ENCODE measurements at places on chromosomes 13 and 19.

GRCh38 chr19:19004144-19004543, 29.2 kb downstream of the SUGP2 start:
- no peak for DNase-seq

DNA sequence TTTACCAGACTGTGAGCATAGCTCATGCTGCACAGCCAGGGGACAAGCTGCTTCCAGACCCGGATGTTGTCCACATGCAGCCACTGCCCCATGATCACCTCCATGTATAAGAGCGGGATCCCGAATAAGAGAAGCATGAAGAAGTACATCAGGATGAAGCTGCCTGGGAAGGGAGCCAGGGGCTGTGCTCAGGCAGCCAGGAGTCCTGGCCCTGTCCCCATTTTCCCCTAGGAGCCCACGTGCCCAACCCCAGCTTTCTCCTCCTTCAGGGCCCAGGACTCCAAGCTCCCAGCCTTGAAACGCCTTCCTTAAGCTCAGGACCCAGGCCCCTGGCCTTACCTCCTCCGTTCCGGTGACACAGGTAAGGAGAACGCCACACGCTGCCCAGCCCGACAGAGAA, 69.3 kb downstream of the SLC6A16 start:
- no peak for DNase-seq

DNA sequence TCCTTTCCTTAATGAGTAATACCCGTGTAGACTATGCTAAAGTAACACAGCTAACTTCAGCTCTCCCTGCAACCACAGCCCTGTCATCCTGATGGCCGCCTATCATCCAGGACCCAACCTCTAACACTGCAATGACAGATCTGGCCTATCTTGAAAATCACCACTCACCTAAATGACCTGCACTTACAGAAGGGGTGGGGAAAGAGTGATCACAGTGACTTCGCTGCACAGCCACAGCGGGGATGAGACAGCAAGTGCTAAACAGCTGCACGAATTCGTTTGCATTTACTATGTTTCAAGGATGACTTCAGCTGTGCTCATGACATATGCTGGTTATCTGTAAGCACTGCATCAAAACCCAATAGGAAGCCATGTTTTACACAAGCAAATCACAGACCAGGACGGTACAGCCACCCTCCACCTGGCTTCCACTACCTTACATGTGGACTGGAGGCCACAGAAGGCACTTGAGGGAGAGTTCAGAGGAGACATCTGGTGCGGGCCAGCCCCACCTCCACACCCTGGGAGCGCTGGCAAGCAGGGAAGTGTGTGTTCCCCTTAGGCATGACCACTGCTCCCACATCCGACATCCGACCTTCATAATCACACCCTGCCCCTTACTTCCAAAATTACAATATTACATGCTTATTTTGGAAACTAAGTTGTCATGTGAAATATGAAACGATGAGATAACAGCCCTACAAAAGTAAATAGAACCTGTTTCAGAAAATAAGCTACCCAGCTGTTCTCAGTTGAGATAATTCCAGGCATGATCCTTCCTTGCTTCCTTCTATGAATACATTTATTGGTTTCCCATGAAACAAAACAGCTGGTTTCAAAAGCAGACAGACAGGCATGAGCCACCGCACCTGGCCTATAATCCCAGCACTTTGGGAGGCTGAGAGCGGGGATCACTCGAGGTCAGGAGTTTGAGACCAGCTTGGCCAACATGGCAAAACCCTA, 95.7 kb downstream of the STK24 start:
- DNase-seq, result no peak

- no peak for DNase-seq
Measured at GRCh38 chr19:13951799-13952153, 533 bp upstream of the DCAF15 start.

DNA sequence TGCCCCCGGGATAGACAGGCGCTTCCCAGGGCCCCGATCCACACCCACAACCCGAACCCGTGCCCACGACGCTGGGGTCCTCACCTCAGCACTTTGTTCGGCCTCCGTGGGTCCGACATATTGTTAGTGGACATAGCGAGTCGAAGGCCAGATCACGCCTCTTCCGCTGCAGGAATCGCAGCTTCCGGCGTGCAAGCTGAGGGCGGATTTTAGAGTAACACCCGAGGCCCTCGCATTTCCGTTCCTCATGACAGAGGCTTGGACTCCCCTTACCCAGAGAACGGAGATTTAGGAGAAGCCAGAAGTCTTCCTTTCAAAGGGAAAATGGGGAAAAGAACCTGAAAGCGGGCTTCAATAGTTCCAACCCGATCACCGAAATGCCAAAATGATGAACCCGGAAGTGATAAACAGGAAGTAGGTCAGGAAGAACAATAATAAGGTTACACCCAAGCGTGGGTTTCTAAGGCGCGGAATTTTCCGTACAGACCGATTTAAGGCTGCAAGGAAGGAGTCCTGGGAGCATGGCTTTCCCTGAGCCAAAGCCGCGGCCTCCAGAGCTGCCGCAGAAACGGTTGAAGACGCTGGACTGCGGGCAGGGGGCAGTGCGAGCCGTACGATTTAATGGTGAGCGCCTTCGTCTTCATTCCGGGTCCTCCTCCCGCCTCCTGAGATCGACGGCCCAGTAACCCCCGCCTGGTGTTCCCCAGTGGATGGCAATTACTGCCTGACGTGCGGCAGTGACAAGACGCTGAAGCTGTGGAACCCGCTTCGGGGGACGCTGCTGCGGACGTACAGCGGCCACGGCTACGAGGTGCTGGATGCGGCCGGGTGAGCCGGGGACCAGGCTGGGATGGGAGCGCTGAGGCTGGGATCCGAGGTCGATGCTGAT, 2.9 kb downstream of the WDR83 start:
- DNase-seq, result peak; percentile 63

All from activated T-helper 1 cell treated with anti-CD3 and anti-CD28 coated beads, Interleukin-2, amount 50 U/mL, for 16 hours (primary cell).